ENCODE measurements at places on chromosomes 6 and 20.

- DNase-seq, result no peak
These were observed 55.4 kb downstream of the SMOC2 start for GRCh38 chr6:168496139-168496996.

- DNase-seq, result no peak
These were observed 318.4 kb upstream of the MOCS1 start for GRCh38 chr6:40252531-40253258.

GRCh38 chr6:165227644-165228329 lies 81.6 kb downstream of the C6orf118 start:
- no peak for DNase-seq

- no peak for DNase-seq
These were observed 41.9 kb downstream of the PTGIS start for GRCh38 chr20:49526056-49526455.

DNA sequence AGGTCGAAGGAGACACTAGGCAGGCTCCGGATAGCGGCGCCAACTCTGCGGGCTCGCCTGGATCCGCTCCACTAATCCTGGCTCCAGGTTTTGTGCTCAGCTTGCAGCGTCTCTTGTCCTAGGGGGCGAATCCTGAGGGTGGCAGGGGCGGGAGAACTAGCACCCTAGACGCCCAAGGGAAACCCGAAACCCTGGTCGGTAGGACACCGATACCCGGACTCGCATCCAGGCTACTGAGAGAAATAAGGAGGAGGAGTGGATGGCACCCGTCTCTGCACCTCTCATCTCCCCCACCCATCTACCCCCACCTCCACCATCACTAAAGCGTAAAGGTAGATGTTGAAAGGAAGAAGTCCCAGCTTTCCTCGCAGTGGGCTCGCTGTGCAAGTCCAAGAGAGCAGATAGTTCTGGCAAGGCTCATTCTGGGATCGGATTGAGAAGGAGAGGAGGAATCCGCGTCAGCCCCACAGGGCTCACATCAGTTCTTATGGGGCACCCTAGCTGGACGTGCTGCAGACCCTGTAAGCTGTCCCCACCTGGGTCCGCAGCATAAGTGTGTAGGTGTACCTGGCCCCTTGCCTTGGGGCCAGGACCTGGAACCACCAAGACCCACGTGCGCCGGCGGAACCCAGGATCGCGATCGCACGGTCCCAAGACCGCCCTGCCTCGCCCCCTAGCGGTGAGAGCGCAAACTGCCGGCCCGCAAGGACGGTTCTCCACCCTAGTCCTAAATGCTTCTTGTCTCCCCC lies 6.9 kb downstream of the SLC32A1 start:
- DNase-seq, result peak; percentile 62

DNA sequence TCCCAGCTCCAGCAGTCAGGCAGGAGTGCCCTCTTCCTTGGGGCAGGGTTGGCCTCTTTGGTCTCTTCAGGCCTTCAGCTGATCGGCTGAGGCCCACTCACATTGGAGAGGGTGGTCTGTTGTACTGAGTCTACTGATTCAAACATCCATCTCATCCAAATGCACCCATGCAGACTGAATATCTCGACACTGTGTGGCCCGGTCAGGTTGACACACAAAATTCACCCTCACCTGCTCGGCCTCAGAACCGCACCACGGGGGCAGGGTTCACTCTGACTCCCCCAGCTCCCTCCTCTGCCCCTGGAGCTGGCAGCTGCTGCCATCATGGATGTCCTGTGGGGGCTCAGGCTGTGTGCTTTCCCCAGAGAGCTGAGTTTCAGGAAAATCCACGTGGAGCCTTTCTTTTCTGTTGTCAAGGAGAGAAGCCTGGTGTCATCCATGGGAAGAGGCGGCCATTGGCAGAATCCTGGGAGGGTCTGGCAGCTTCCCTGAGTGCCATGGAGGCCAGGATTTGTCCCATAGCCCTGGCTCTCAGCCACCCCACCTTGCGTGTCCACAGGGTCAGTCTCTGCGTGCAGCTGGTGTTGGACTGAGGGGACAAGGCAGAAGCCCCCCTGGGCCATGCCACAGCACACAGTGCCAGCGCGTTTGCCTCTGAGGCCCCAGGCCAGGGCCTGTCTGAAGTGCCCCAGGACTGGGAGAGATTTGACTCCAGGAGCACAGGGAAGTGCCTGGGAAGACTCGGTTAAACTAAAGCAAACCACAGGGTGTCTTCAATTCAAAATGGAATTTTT lies 114.1 kb downstream of the ERMARD start:
- DNase-seq, result no peak

DNA sequence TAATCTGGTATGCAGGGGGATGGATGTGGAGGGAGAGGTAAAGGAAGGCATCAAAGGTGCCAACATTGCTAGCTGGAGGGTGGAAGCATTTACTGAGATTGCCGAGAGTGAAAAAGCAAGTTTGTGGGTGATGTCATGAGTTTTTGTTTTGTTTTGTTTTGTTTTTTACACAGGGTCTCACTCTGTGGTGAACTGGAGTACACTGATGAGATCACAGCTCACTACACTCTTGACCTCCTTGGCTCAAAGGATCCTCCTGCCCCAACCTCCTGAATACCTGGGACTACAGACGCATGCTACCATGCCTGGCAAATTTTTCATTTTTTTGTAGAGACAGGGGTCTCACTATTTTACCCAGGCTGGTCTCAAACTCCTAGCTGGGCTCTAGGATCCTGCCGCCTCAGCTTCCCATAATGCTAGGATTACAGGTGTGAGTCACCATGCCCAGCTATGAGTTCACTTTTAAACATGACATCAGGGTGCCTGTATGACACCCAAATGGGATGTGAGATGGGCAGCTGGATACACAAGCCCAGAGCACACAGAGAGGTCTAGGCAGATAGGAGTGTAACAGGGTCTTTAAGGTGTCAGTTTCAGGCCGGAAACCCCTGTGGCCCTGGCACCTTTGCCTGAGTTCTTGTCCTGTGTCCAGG lies 35.1 kb upstream of the HMGA1 start:
- no peak for DNase-seq

GRCh38 chr20:6767536-6768227 lies at the start of gene BMP2:
BMP2 (plus strand) TSS chr20:6767686; CDS start chr20:6770127, 2,441 bp downstream.
- no peak for DNase-seq

DNA sequence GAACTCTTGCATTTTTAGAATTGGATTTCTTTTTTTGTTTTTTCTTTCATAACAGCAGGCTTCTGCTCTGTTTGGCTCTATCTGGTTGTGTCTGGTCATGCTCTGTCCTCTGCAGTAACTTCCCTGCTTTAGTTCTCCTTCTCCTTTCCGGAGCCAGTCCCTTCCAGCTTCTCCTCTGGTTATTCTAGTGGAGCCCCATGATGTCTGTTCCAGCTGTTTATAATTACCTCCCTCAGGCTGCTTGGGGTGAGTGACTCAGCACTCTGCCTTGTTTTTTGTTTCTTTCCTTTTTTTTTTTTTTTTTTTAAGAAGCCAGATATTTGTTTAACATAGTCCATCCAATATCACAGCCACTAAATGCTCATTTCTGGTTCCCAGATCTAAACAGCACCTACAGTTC lies 409.6 kb downstream of the MAFB start:
- no peak for DNase-seq
